ENCODE measurements at places on chromosomes 12 and 14.

DNA sequence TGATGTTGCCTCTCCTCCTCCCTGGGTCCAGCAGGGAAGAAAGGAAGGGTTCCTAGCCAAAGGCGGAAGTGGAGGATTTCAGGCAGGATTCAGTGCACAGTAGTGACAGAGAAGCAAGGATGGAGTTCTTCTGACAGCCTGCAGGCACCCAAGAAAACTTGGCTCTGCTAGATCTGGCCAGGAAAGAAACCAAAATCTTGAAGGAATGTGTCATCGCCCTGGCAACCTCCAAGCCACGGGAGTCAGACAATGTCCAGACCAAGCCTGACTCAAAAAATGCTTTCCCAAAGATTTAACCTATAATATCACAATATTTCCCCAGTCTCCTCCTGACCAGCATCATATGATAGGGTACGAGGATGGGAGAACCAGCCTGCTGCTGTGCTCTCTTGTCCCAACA is 22.8 kb upstream of the DHRS4 start:
- no peak for DNase-seq

- no peak for DNase-seq
Observed at GRCh38 chr14:104138098-104138717, at the start of gene KIF26A. Gene KIF26A (plus strand): TSS chr14:104138587. CDS start chr14:104138723, 136 bp downstream.

DNA sequence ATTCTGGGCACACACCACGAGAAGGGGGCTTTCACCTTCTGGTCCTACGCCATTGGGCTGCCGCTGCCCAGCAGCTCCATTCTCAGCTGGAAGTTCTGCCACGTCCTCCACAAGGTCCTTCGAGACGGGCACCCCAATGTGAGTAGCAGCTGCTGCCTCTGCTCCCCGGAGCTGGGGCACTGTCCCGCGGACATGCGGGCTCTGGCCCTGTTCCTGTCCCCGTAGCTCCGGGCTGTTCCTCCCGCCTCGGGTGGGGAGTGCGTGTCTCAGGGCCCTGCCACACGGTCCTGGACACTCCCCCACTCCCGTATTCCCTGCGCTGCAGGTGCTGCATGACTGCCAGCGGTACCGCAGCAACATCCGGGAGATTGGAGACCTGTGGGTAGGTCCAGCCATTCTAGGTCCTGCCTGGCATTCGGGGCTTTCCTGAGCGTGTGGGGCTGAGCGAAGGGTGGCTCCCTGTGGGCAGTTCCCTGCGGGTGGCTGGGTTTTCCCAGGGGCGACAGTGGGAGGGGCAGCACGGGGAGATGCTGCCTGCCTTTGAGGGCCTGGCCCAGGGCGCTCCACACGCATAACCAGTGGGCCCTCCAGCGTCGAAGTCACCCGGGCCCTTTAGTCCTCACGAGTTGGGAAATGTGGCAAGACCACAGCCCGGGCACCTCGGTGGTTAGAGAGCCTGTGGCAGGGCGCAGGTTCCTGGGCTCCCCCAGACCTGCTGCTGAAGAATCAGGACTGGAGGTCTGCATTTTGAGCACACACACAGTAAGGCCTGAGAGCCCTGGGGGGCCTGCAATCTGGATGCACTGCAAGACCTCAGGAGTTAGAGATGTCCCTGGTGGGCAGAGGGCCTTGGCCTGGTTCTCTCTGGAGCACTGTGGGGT is 13.5 kb downstream of the HIP1R start:
- DNase-seq: no peak

- DNase-seq: no peak
Observed at GRCh38 chr12:22268406-22268805, 66.1 kb downstream of the ST8SIA1 start.

DNA sequence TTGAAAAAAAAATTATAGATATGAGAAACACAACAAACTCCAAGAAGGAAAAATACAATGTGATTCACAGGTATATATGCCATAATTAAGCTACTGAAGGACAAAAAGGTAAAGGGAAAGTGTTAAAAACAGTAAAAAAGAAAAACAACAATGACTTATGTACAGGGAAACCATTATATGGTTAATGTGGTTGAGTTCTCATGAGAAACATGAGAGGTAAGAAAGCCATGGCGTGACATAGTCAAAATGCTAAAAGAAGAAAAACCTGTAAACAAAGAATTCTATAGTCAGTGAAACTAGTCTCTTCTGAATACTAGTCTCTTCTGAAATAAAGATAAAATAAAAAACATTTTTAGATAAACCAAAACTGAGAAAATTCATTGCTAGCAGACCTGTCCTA is 109.1 kb downstream of the NEDD1 start:
- no peak for DNase-seq

DNA sequence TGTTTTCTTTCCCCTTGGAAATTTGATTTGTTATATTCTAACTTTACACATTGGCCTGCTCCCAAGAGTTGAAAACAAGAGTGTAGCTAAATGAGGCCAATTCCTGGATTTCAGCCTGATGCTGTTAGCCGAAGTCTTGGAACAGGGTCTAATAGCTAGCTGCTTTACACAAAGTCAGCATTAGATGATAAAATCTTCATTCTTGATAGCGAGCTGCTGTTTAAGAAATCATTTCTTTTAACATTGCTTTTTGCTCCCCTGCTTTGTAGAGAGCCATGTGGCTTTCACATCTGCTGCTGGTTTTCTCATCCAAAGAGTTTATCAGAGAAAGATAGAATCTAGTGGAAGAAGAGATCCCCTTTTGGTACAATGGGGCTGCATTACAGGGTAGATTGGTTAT is 22.3 kb downstream of the FBXW8 start:
- DNase-seq: no peak

- DNase-seq: no peak
Observed at GRCh38 chr12:111046896-111047295, 126.5 kb upstream of the MYL2 start.

DNA sequence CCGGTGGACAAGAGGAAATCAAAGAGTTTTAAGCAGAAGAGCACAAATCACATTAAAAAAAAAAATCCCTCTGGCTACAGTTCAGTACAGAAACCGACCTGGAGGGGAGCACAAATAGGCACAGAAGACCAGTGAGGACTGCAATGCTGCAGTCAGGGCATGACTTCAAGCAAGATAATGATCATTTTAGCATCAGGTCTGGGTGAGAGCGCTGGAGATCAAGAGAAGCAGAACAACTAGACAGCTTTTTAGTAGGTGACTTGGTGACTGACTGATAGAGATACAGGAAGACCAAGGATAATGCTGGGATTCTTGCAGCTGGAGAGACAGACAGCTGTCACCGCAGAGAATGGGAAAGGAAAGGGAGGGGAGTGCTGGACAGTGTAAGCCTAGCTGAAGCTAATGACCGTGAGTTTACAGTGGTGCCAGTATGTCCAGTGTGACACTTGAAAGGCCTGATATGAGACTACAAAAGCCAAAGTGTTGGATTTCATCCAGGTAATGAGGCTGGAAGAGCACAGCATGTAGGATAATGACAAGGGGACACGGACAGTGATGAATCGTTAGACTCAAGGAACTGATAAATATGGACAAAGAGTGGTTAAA is 5.6 kb downstream of the NFYB start:
- no peak for DNase-seq

DNA sequence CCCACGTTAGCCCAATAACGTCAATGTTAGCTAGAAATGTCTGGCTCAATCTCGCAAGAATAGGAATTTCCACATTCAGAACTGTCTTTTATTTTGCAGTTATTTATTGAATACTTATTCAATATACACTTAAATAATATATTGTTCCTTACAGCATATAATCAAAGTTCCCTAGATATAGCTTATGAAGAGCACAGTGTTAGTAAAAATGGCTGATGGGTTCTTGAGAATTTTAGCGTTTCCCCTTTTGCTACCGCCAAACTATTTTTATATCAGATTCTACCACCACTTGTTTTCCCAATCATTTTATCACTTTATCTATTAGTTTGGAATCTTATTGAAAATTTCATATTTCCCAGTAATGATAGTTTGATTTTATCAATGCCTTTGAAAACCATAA is 12.7 kb downstream of the EPS8 start:
- no peak for DNase-seq

GRCh38 chr14:62436261-62436660 is 609.0 kb downstream of the KCNH5 start:
- DNase-seq: no peak

DNA sequence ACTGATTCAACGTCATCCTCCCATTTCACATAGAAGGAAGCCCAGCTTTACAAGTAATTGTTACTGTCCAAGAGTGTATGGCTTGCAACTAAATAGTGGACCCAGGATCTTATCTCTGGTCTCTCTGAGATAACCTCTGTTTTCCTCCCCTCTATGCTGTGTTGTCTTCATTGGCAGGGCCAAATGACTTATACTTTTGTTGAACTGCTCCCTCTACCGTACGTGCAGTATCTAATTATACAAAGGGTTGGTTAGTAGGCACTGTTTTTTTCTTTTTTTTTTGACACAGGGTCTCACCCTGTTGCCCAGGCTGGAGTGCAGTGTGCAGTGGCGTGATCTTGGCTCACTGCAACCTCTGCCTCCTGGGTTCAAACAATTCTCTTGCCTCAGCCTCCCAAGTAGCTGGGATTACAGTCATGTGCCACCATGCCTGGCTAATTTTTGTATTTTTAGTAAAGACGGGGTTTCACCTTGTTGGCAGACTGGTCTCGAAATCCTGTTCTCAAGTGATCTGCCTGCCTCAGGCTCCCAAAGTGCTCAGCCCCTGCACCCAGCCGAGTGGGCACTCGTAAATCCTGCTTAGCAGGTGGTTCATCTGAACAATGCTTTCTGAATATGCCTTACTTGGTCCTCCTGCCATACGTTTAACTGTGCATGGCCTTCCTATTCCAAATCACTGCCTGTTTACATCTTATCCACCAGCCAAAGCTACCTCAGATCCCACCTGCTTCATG is 162.1 kb downstream of the ADCK1 start:
- DNase-seq: no peak

DNA sequence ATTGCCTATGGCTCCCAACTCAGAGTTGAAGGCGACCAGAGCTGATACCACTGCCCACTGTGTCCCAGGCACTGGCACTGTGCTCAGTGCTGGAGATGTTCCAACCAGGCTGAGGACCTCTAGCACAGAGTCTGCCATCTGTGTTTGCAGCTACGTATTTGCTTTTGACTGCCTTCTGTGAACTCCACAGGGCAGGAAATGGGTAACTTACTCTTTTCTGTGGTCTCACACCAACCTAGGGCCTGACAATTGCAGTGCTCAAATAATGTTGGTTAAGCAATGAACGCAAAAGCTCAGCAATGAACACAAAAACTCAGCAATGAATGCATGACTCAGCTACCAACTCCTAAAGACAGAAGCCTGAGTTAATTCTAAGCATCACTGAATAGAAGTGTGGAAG is 202.8 kb downstream of the NUAK1 start:
- DNase-seq: no peak

DNA sequence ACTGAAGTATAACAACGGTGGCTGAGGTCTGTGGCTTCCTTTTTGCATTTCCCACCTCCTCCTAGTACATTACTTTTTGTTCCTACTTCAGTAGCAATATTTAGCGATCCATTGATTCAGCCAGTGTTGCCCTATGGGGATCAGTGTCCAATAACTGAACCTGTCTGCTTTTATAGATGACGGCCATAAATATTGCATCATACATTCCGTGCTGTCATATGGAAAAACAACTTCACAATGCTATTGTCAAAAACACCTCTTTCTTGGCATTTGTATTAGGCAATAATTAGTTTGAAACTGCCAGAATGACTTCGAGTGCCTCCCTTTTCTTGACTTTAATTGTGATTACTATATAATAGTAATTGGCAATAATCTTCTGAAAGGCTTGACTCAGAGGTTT is 149.5 kb downstream of the PRIMA1 start:
- no peak for DNase-seq

GRCh38 chr12:124388679-124389137 is 93.8 kb downstream of the RFLNA start:
- DNase-seq: no peak

DNA sequence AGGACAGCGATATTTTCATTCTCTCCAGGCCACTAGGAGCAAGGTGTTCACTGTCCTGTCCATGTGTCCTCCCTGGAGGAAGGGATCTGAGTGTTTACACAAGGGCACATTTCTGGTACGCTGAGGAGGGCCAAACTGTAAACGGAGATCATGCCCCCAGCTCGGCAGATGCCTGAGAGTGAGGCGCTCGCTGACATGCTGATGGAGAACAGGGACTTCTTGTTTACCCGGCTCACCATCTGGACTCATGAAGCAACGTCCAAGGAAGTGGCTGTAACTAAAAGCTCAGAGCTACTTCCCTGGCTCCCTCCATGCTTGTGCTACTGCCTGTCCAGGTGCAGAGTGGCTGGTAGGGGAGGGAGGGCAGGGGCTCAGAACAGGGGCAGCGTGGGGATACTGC is 43.4 kb upstream of the KCNA1 start:
- DNase-seq: no peak

DNA sequence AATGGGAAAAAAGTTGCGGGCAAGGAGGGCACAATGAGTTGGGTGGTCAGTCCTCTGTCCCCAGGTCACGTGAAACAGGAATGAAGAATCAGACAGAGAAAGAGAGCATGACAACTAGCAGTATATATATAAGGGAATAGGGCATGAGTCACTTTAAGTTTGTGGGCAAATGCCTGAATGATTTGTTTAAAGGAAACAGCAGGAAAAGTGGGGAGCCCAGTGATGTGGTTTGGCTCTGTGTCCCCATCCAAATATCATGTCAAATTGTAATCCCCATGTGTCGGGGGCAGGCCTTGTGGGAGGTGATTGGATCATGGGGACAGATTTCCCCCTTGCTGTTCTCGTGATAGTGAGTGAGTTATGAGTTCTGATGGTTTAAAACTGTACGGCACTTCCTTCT is 195.3 kb upstream of the IGF1 start:
- DNase-seq: no peak

- no peak for DNase-seq
Observed at GRCh38 chr12:27460471-27460978, 14.0 kb downstream of the SMCO2 start.

DNA sequence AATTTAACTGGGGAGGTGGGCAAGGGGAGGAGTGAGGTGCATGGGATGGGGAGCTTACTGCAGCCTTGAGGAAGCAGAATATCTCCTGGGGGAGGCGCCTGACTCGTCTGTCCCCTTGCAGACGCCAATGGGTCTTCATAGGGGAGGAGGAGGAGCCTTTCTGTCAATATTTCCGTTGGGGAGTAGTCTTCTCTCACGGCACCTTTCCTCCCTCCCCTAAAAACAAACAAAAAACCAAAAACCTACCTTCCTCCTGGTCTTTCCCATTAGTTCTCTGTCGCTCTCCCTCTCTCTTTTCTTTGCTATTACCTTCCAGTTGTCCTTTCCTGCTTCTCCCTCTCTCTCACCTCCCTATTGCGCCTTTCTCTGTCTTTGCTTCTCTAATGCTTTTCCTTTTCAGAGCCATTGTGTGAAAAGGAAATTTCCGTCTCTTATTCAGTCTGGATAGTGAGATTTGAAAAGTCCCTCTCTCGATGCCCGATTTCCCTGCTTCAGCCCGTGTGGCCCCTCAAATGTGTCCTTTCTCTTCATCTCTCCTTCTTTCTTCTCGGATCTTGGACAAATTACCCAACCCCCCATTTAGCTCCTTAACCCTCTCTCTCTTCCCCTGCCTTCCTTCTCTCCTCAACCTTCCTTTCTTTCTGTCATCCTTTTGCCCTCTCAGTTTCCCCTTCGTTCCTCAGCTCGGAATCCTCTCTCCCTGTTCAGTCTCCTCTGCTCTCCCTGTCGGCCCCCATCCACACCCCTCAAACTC is 5.9 kb downstream of the GPR84 start:
- DNase-seq: no peak

GRCh38 chr12:43824207-43824775 is 11.6 kb upstream of the TMEM117 start:
- DNase-seq: no peak

GRCh38 chr14:33515899-33516298 is 435.0 kb downstream of the EGLN3 start:
- DNase-seq: no peak

GRCh38 chr12:2967651-2968050 is 8.5 kb downstream of the TEAD4 start:
- no peak for DNase-seq

Data from cortex of kidney (tissue), 1 donor.